ENCODE measurements at places on chromosomes 2 and 18.

DNA sequence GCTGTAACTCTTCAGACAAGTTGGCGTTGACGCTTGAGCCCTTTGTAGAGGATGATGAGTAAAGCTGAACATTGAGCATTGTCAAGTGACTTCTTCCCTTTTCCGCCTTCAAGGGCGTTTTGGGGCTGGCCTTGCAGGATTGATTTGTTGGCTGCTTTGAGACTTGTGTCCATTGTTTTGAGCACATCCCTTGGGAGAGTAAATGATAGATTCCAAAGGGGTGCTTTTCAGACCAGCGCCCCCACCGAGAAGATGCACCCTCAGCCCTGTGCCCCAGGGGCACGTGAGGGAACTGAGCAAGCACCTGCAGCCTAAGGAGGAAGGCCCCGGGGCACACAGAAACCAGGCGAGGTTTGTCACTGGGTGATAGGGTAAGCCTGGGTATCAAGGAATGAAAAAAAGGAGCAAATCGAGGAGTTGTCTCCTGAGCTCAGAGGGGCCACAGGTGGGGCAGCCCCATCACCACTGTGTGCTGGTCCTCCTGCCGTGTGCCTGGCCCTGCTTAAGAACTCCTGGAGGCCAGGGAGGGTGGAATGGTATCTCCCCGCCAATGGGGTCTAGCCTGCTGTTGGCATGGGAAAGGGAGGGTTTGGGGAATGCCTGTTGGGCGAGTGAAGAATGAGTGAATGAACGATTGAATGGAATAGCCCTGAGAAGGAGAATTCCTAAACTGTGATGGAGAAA, 64.0 kb downstream of the RAB31 start:
- DNase-seq, result no peak

DNA sequence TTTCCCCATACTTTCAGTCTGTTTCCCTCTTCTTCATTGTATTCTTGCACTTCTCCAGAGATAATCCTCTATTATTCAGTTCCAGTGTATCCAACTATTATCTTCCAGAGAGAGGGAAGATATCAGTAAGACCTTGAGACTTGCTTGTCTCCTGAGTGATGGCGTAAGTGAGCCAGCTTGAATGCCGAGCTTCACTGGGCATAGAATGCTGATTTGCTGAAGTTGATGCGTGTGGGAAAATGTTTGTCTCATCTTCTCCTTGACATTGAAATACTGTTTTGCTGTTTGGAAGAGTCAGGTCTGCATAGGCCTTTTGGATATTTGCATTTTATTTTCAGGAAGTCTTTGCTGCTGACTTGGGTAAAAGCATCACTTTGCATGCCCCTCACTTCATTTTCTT, 41.1 kb upstream of the MGAT5 start:
- DNase-seq, result no peak

DNA sequence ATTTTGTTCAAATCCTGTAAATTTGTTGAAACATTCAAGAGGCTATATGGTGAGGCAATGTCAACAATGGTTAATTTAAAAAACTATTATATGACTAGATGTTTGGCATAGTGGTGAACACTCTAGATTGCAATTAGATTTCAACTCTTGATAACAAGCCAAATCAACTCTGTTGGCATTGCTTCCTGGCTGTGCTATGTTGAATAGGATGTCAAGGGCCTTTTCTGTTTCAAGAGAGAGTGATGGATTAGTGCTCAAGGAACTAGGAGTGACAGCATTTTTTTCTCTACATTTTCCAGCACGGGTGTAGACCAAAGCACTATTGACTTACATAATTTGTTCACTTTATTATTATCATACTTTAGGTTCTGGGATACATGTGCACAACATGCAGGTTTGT, 172.4 kb upstream of the KCNH7 start:
- DNase-seq, result no peak

DNA sequence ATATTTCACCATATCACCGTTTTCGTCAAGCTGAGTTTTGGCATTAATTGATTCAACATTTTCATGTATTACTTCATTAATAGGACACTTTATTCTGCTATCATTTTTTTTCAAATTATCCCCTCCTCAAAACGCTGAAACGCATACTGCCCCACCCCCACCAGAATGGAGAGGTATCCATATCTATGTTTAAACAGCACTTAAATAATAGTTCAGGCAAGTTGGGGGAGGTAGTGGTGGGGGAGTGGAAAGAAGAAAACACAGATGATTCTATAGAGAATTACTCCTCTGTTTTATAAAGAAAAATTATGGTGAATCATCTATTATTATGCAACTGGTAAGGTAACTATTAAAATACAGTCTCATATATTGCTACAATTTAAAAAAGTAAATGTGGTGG, 314.4 kb upstream of the ZEB2 start:
- no peak for DNase-seq

- DNase-seq, result no peak
Observed at GRCh38 chr2:189370719-189371118, 70.6 kb upstream of the WDR75 start.

GRCh38 chr2:173606619-173607248, 252.1 kb downstream of the CDCA7 start:
- DNase-seq, result no peak
